ENCODE measurements at places on chromosomes 2 and 18.

GRCh38 chr2:97931118-97931857, 64.5 kb downstream of the TMEM131 start:
- no peak for DNase-seq

DNA sequence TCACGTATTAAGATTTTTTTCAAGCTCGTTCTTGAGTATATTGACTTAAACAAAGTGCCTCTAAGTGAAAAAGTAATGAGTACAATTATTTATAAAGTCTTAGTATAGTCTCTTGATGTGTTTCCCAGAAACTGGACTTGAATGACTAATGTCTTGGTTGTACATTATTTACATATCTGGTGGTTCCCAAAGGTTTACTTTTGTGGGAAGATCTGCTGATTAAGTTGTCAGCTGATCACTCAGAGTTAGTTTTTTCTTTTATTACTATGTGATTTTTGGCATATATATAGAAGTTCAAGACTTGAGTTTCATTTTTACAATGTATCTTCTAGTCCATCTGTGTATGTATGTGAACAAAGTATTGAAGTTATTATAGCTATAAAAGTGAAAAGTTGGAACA, 29.5 kb downstream of the RNF144A start:
- no peak for DNase-seq

GRCh38 chr2:168851674-168852320, 38.4 kb downstream of the SPC25 start:
- DNase-seq, result no peak

GRCh38 chr18:65423776-65424175, 327.0 kb upstream of the CDH7 start:
- DNase-seq, result no peak

- DNase-seq, result no peak
Measured at GRCh38 chr2:138028538-138028937, 64.3 kb downstream of the HNMT start.

DNA sequence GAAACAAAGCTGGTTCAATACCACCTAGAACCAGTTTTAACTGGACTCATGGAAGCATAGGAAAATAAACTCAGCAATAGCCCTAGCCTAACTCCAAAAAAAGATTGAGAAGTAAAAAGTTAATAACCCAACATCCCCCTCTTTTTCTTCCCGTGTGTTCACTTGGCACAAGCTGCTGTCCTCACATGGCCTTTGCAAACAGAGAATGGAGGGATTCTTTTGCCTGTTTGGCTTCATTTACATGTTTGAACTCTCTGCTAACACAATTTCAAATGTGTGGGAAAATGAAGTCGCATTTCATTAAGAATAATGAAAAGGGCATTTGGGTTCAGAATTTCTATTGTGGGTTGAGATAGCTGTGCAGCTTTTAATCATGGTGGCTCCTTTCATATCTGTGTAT, 589.2 kb upstream of the LRRTM1 start:
- DNase-seq, result no peak

DNA sequence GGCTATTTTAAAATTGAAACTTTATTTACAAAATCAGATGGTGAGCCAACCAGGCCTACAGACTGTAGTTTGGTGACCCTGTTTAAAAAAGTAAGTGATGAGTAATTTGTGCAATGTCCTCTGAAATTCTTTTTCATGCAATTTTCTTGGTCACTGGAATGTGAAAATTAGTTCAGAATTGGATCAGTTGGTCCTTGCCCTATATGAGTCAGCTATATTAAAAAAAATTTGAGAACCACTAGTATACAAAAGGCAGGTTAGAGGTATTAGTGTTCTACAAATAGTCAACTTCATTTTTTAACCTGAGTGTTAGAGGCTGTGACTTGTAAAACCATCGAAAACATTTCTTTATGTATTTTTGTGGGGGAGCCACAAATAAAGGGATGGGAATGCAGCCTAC, 91.1 kb upstream of the NXPH2 start:
- no peak for DNase-seq

DNA sequence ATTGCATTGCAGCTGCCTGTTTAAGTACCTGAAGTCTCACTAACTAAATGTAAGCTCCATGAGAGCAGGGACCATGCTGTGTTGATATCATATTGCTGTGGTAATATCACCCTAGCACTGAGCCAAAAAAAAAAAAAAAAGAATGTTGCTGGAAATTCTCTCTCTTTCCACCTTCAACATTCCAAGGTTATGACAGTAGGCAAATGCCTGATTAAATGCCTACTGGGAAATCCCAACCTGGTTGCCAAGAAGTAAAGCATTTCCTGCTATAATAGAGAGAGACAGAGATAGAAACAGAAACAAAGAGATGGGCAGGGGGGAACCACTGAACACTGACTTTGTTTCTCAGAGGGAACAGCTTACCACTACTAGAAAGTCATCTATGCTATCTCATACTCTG, 1604.2 kb downstream of the LRP1B start:
- no peak for DNase-seq

DNA sequence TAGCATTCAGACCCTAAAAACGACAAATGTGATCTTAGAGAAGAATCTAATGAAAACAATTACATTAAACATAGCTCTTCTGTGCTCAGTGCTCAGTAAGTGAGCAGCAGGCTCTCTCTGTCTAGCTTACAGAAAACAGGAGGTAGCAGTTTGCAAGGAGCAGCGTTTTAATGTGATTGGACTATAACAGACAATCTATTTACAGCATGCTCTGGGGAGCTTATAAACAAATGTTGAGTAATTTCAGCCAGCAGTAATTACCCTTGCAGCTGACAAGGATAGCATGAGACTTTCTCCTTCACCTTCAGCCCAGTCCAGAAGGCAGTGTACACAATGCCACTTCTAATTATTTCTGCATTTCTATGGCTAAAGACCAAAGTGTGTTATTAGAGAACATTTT, 270.4 kb downstream of the FIGN start:
- no peak for DNase-seq

DNA sequence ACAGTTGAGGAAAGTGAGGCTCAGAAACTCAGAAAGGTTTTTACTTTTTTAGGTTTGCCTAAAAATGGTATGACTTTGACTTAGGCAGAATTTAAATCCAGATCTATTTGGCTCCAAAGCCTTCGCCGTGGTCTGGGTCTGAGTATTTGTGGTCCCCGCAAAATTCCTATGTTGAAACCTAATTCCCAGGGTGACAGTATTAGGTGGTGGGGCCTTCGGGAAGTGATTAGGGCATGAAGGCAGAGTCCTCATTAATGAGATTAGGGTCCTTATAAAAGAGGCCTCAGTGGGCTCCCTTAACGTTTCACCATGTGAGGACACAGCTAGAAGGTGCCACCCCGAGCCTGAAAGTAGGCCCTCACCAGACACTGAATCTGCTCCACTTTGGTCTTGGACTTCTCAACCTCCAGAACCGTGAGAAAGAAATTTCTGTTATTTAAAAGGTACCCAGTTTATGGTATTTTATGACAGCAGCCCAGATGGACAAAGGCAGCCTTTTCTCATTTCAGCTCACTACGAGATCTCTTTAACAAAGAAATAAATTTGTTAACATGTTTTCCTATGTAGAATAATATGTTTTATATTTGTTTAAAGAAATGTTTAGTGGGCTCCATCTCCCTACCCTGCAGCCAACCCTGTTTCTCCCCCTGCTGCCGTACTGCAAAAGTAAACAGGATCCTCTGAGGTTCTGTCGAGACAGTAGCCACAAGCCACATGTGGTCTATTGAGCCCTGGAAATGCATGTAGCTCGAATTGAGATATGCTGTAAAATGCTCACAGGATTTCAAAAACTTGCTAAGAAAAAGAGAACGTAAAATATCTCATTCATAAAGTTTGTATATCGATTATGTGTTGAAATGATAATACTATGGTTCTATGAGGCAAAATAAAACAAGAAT, 80.6 kb downstream of the MOGAT1 start:
- DNase-seq, result no peak
